ENCODE measurements at places on chromosomes 7 and 10.

DNA sequence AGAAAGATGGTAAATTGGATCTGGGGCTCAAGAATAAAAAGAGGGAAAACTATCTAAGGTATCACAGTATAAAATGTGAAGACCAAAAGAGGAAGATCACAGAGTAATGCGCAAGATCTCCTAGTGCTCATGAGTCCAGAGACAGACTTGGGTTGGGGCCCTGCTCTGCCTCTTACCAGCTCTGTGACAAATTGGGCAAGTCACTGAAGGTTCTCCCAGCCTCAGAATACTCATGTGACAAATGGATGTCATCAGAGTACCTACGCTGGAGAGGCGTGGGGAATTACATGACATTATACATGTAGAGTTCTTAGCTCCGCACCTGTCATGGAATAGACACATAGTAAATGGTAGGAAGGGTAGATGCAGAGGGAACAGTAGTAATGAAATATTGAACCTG is 124.4 kb downstream of the DOCK4 start:
- DNase-seq, result no peak

DNA sequence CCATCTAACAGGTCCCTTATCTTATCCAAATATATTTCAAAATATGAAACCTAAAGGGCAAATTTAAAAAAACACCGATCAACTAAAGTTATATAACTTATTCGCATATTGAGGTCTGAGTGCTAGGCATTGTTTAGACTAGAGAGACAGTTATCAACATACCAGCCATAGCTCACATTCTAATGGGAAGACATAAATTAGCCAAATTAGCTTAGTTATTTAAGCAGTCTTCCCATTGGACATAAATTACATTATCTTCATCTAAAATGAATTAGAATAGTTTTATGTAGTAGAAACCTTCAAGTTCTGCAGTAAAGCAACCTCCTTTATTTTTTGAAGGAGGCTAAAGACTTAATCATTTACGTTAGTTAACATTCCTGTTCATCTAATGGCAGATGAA is 17.4 kb downstream of the KIF5B start:
- no peak for DNase-seq

DNA sequence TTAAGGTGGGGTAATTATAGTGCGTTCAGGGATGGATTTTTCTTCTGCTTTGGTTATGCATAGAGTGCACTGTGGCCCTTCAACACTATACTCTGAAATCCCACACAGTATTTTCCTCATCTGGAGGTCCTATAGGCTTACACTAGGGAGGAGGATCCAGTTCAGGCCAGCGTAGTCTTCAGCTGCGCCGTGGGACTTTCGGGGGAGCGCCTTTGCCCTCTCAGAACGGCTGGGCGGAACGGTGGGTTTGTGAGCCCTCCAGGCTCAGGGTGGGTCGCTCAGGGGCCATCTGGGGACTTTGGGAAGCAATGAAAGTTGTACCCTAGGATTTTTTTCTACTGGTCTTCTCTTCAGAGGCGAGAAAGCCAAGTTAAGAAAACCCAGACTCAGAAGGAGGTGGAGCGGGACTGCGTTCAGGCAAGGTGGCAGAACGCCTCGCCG is 652 bp upstream of the VPS26A start:
- no peak for DNase-seq

DNA sequence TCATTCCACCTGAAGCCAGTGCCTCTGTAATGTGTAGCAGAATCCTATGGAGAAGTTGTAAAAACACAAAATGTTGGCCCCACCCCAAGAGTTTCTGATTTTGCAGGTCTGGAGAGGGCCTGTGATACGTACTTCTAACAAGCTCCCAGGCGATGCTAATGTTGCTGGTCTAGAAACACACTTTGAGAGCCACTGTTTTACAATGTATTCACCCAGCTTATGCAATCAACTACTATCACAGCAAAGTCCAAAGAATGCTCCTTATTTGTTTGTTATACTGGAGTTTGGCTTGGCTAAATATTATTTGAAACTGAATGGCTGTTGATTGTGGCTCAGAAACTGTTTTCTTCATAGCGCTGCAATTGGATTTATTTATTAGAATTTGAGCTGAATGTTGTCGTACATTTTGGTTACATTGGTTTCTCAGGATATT is 44.3 kb downstream of the DNAJB9 start:
- no peak for DNase-seq

GRCh38 chr7:130947792-130948580 is 214.0 kb upstream of the KLF14 start:
- DNase-seq, result no peak

DNA sequence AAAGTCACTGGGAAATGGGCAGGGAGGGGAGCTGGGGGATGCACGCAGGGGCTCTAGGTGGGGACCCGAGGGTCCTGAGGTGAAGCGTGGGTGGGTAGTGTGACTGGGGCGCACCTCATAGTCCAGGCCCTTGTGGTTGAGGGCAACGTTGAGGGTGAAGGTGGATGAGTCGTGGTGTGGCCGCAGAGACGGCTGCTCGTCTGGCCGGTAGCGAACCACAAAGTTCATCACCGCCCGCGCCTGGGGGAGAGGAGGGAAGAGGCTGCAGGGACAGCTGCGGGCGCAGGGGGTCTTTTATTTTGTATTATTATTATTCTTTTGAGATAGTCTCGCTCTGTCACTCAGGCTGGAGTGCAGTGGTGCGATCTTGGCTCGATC is 5.8 kb upstream of the MOGAT3 start:
- DNase-seq, result no peak

DNA sequence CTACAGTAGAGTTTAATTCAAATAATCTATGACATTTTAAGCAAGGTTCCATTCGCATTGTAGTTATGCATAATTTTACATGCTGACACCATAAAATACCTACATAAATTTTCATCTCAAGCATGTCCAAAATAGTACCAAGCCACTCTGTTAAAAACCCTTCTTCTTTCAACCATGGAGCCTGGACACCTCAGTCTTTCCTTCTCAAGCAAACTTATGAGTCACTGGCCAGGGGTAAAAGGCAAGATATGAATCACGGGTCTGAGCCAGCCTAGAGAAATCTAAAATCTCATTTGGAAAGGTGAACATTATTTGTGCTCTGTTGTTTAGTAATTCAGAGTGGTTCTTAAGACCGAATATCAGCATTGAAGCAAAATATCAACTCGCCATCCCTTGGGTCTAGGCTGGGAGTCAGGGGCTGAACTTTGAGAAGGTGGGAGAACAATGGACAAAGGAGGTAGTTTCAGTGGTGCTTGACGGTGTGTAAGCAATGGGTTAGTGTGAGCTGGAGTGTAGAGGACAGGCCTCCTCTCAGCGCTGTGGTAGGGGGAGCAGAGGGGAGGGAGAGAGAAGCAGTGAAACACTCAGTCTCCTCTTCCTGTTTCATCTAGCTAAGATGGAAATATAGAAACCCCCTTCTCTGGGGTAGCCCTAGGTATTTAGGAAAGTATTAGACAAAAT is 19.1 kb upstream of the GPAM start:
- DNase-seq, result no peak

DNA sequence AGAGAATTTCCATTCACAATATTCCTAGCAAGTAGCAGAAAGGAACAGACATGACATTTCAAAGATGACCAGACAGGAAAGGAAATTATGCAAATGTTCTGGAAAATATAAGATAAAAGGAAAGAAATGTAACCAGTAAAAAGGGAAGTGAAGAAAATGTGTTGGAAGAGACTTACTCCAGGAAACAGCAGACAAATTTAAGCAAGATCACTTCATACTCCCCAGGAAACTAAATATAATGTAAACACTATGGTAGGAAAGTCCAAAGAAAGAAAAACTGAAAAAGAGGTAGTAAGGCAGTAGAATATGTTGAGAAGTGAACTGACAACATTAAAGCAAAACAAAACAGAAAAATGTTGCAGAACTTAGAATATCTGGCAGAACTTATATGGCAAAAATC is 6.4 kb upstream of the ST8SIA6 start:
- DNase-seq, result no peak

DNA sequence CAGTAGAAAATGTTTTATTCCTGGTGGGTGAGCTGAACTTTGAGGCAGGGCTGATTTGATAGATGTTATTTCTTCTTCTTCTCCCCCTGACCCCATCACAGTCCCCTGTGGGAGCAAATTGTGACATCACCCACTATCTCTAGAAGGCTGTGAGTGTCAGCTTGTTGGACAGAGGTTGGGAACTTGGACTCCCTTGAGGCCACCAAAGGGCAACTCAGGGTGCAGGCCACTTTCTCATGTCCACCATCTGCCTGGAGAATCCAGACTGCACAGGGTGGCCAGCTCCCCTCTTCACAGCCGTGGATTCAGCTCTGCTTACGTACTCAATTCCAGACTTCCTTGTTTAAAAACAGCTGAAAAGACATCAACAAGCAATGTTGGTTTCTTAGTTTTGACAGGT is 103.0 kb downstream of the LRRC18 start:
- no peak for DNase-seq

- no peak for DNase-seq
These were observed 41.8 kb downstream of the CAMK2B start for GRCh38 chr7:44283381-44284211.

GRCh38 chr10:111207500-111207899 is 130.7 kb downstream of the ADRA2A start:
- DNase-seq, result peak; percentile 20

- DNase-seq, result no peak
These were observed 7.9 kb downstream of the PRRT4 start for GRCh38 chr7:128353610-128354009.

DNA sequence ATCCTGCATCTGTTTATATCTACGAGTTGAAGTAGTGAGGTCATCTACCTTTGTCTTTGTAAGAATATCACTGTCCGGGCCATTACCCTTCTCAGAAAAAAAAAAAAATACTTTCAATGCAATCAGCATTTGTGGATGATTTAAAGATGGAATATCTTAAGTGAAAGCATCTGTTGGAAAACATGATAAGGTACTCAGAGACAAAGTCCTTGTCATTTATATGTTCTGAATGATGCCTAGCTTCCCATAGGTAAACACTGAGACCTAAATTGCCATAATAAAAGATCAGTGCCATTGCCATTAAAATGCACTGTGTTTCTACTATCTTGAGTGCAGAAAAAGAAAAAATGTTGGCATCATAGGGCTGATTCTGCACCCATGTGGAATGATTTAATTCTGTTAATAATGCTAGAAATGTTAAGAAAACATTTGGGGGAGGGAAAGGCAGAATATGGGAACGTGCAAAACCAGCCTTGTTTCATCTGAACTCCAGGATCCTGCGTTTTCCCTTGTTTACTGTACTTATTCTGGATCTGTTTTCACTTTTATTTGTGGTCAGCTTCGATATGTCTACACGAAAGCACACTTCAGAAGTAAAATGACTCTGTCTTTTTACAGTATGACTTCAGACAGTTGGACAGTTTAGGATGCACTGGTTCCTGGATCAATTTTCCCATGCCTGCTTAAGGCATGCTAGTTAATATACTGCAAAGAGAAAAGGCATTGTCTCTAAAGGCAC is 669.8 kb downstream of the SUGCT start:
- DNase-seq, result no peak

DNA sequence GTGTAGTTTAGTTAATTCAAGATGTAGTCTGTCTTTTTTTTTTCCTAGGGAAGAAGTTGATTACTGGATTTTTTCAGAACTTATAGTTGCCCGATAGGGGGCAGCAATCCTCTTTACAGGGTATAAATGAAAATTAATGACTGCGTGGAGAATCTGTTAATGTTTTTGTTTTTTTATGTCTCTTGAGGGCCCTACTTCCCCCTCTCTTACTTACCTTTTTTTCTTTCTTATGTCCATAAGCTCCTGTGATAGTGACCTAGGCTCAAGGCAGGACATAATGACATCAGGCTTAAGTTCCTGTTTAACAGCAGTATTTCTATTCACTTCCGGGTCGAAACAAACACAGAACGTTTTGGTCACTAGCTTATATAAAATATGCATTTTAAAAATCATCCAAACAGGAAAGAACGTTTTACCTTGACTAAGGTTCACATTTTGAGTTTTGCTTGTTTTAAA is 18.8 kb downstream of the CDC123 start:
- DNase-seq, result peak; percentile 79

DNA sequence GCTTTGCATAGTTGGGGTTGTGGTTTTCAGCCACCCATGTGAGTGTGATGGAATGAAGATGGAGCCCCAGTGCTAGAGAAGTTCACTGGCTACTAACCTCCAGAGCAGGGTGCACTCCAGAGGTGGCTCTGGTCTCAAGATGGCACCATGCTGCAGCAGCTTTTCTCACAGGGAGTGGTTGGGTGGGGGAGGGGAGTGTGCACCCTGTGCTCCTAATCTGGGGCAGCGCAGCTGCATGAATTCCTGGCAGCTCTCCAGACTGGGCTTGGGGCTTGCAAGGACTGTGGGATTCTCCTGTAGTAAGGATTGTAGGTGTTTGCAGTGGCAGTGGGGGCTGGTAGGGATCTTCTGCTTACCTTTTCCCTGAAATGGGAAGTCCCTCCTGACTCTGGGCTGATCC is 23.7 kb downstream of the PHTF2 start:
- DNase-seq, result peak; percentile 31

- DNase-seq, result no peak
These were observed 49.2 kb downstream of the CHST3 start for GRCh38 chr10:72013202-72013945.

GRCh38 chr10:6665847-6666246 is 85.8 kb upstream of the PRKCQ start:
- no peak for DNase-seq

GRCh38 chr10:102235598-102235920 is 5.8 kb downstream of the PITX3 start:
- DNase-seq, result no peak

DNA sequence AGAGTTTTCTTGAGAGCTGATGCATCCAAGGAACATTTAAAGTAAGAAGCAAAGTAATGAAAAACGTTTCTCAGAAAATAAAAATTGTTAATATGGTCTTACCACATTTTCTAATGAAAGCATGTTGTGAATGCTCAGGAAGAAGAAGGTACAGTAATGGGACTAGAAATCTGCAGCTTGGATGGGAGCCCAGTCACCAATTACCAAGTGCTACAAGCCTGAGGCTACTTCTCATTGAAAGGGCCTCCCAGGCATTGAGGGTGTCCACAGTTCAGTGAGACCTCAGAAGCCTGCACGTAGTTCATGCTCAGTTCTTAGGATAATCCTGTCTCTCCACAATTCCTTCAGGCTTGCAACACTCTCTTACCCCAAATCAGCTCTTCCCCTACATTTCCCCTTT is 17.6 kb downstream of the PTN start:
- no peak for DNase-seq

- DNase-seq, result no peak
These were observed 31.0 kb downstream of the CDCA7L start for GRCh38 chr7:21914671-21915070.

GRCh38 chr7:53281312-53281711 is 245.9 kb downstream of the POM121L12 start:
- no peak for DNase-seq

GRCh38 chr10:11871466-11871865 is 48.3 kb downstream of the PROSER2 start:
- no peak for DNase-seq

GRCh38 chr10:74371696-74372095 is 220.7 kb downstream of the ADK start:
- DNase-seq, result no peak

DNA sequence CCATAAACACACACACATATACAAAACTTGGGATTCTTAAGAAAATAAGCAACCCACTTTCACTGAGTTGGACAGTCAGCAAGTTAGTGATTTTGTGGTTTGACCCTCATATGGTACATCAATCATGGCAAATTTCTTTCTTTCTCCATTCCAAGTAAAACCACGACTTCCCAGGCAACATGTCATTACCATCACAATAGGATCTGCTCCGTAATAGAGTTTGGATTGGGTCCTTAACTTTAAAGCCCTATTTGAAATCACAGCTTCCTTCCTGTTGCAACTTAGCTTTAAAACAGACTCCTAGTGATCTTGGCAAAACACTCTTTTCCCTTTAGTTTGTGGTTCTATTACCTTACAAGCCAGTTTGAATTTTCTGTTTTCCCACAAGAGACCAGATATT is 483.6 kb downstream of the INHBA start:
- no peak for DNase-seq

Measured in NAMALWA (cell line).